ENCODE measurements at places on chromosomes 7 and 10. TPM values are rescaled to one million over a fixed set of nuclear protein-coding genes. Genes with fewer than 3 reads are reported as not detected.

AS3MT gene
- 4.4 TPM for total RNA-seq

ANKRD61 gene
- total RNA-seq = not detected

GRCh38 chr7:18290223-18290622 is 205.3 kb upstream of the HDAC9 start:
- DNase-seq = no peak
- H3K27ac ChIP-seq = no peak overlapping the region
- no peaks in the 10 kb centered on the region for H3K27me3 ChIP-seq
- no peak overlapping the region for H3K4me3 ChIP-seq

LRRD1 gene
- not detected for total RNA-seq

GRCh38 chr10:116464257-116464656 is 36.6 kb downstream of the PNLIPRP3 start:
- H3K27ac ChIP-seq = no peak overlapping the region
- H3K36me3 ChIP-seq = no peaks in the 10 kb centered on the region
- no peak for DNase-seq

PPP1R9A gene
- total RNA-seq = 6.3 TPM

DNA sequence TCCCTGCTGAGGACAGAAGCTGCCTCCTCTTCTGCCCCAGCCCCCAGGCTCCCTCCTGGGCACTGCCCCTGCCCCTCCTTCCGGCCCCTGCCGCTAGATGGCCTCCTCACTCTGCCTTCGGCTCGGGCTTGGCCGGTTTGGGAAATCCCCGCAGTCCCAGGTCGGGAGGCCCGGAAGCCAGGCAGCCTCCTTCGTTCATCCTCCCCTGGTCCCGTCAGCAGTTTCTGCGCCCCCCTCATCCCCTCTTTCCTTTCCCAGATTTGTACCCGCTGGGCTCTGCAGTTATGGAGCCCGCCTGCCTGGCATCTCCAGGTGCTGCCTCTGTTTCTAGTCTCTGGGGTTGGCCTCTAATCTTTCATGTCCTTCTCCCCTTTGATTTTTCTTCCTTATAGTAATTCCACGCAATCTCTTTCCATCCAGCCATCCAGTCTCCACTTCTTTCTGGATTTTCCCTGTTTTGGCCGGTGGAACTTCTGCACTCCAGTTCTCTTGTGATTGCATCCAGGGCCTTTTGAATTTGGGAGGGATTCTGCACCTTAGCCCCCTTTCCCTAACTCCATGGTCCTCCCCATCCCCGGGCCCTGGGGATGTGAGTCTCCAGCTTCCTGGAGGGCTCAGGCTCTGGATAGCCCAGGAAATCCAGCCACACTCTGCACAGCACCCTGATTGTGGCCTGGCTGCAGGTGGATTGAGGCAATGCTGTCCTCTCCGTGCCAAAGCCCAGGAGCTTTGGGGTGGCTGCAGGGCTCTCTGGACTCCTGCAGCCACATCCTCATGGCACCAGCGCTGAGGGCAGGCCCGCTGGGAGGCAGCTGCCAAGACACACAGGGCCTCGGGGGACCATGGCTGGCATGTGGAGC is 3.3 kb upstream of the SHH start:
- no peaks in the 10 kb centered on the region for H3K36me3 ChIP-seq
- no peak overlapping the region for H3K4me3 ChIP-seq
- peaks cover 12% of the 10 kb centered on the region for H3K27me3 ChIP-seq
- no peak overlapping the region for H3K27ac ChIP-seq
- H3K4me1 ChIP-seq = peaks cover 8% of the 10 kb centered on the region
- no peak for DNase-seq

DNA sequence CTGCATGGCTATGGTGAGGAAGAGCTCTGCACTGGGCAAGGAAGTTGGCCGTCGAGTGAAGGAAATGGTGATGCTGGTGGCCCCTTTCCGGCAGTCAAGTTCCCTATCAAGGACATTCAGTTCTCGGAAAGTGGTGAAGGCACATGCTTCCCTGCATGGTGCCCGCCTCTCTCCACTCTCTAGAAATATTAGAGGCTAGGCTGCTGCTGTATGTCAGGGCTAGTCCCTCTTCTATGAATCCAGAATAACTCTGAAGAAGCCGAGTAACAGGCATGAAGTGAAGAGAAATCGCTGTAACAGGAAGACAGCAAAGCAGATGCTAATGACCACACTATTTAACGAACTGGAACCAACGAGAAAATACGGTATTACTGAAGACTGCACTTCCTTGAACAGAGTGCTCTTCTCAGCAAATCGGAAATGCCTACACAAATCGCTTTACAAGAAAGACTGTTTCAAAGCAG is 5.4 kb downstream of the IDI1 start:
- no peak for DNase-seq
- no peak overlapping the region for H3K4me3 ChIP-seq

- DNase-seq = no peak
- no peaks in the 10 kb centered on the region for H3K4me1 ChIP-seq
- H3K27ac ChIP-seq = no peak overlapping the region
- H3K27me3 ChIP-seq = no peaks in the 10 kb centered on the region
Measured at GRCh38 chr10:48573045-48573444, 31.8 kb downstream of the ARHGAP22 start.

PHYHIPL gene
- 0.19 TPM for total RNA-seq

GRCh38 chr10:30984563-30985328 is 46.9 kb downstream of the ZNF438 start:
- no peak for DNase-seq
- H3K4me3 ChIP-seq = no peak overlapping the region
- H3K27ac ChIP-seq = no peak overlapping the region
- no peaks in the 10 kb centered on the region for H3K36me3 ChIP-seq
- no peaks in the 10 kb centered on the region for H3K27me3 ChIP-seq

- H3K27ac ChIP-seq = no peak overlapping the region
- H3K4me3 ChIP-seq = no peak overlapping the region
- H3K4me1 ChIP-seq = no peaks in the 10 kb centered on the region
- DNase-seq = no peak
- H3K27me3 ChIP-seq = no peaks in the 10 kb centered on the region
Measured at GRCh38 chr7:144709066-144709465, 126.8 kb downstream of the TPK1 start.

FAM53B gene
- total RNA-seq = 30.8 TPM

DNA sequence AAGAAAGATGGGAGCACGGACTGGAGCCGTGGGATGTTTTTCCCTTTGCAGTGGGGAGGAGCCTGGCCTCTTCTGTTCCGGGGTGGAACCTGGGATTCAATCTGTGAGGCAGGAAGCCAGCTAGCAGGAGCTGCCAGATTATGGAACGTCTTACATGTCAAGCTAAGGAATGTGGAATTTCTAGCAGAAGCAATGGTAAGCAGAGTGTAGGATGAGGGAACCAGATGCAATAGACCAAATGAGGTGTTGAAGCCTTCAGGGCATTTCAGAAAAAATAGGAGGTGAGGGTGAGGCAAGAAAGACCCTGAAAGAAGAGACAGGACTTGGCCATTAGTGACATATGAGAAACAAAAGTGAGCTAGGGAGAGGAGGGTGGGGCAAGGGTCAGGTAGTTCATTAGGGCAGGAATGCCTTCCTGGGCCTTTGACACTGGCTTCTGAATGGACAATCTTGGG is 105.5 kb downstream of the CHN2 start:
- H3K4me3 ChIP-seq = no peak overlapping the region
- DNase-seq = no peak
- no peaks in the 10 kb centered on the region for H3K4me1 ChIP-seq
- no peaks in the 10 kb centered on the region for H3K27me3 ChIP-seq

GRCh38 chr7:123282181-123282580 is 82.4 kb upstream of the SLC13A1 start:
- H3K27me3 ChIP-seq = no peaks in the 10 kb centered on the region
- DNase-seq = no peak
- H3K36me3 ChIP-seq = no peaks in the 10 kb centered on the region
- no peak overlapping the region for H3K27ac ChIP-seq
- no peak overlapping the region for H3K4me3 ChIP-seq
- H3K4me1 ChIP-seq = no peaks in the 10 kb centered on the region
